CD8-positive, alpha-beta T cell (primary cell): ENCODE measurements at places on chromosomes 2 and 18. TPM values are rescaled to one million over a fixed set of nuclear protein-coding genes. Genes with fewer than 3 reads are reported as not detected.

DSG2 gene
- total RNA-seq: not detected

GPR75 gene
- 2.8 TPM for total RNA-seq

BOK gene
- total RNA-seq: not detected

NT5DC4 gene
- not detected for total RNA-seq

DOCK10 gene
- total RNA-seq: 183 TPM

GRCh38 chr18:54772056-54772455 lies 56.2 kb upstream of the RAB27B start:
- no peak for DNase-seq

DNA sequence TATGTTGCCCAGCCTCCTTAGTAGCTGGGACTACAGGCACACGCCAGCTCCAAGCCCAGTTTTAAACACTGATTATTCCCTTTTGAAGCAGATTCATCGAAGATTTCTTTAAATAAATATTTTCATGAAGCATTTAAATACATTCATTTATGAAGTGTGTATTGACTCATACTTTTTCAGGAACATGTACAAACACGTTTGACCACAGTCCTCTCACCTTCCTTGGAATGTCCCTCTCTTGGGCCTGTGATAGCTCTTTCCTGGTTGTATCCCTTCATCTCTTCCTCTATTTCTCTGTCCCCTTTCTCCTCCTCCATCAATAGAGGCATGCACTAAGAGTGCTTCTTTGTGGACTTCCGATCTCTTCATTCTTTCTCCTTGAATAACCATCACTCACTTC lies 2.5 kb downstream of the PSTPIP2 start:
- DNase-seq: no peak

DNA sequence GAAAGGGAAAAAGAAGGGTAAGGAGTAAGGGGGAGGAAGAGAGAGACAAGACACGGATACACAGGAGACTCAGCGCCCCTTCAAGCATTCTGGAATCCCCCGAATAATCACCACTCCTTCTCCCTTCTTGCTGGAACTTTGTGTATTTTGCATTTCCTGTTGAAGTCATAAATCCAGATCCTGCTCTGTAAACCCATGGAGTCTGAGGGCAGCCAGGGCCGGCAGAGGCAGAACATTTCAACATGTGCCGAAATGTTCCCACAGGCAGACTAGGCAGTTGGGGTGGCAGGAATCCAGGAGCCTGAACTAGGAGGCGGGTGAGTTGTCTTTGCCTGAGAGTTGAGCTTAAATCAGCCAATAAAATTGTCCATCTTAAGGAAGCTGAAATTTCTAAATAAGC lies 193.1 kb downstream of the SH3RF3 start:
- DNase-seq: no peak

- no peak for DNase-seq
Observed at GRCh38 chr2:23651187-23652080, 266.5 kb downstream of the KLHL29 start.

DNA sequence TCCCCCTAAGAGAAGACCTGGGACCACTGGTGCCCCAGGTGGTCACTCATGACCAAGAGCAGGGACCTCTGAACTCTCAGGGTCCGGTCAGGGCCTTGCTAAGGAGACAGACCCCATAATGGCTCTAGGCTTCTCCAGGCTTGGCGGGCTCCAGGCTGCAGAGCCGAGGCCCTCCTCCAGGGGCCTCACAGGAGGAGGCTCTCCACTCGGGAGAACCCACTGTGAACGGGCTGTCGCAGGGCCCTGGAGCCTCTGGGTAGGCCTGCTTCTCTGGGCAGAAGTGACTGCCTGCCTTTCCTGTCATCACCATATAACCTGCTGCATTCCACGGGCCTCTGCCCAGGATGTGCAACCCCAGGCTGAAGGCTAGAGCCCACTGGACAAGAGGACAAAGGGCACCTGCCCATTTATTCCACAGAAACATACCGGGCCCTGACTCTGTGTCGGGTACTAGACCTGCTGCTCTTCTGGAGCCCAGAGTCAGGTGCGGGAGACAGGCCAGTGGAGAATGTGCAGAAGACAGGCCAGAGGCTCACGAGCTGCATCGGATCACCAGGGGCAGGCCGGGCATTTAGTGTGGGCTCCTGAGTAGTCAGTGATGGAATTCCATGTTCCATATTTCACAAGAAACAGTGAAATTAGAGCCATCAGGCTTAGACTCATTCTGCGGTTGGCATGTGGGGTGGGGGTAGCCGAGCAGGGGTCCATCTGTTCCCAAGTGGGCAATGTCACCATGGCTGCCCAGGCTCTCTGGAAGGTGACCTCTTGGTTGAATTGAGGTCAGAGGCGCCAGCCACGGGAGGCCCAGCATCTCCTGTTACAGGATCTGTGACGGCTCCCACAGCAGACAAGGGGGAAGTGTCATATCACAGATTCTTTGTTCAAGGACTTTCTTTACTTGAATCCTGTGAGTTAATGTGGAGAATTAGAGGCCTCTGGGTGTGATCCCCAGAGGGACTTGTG lies 220.8 kb downstream of the SH3RF3 start:
- DNase-seq: no peak

GRCh38 chr2:29293830-29294438 lies 178.7 kb downstream of the CLIP4 start:
- no peak for DNase-seq
